ENCODE measurements at places on chromosomes 13 and 19.

GRCh38 chr19:58317476-58318072, 9.2 kb upstream of the ZSCAN22 start:
- DNase-seq, result no peak

DNA sequence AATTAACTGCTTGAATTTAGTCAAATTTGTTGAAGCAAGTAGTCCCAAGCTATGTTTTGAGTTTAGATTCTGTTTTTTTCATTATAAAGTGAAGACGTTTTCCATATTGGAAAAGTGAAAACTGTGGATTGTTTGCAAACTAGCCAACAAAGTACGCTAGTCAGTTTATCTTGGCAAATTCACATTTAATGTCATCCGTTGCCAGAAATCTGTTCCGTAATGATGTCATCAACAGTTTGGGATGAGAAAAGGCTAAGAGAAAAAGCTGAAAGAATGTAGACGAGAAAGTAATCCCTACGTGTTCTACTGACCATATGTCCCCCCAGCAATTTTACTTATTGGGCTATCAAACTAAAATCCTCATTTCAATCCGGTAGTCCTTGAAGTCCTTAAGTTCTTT, 419.6 kb downstream of the GPC6 start:
- no peak for DNase-seq

DNA sequence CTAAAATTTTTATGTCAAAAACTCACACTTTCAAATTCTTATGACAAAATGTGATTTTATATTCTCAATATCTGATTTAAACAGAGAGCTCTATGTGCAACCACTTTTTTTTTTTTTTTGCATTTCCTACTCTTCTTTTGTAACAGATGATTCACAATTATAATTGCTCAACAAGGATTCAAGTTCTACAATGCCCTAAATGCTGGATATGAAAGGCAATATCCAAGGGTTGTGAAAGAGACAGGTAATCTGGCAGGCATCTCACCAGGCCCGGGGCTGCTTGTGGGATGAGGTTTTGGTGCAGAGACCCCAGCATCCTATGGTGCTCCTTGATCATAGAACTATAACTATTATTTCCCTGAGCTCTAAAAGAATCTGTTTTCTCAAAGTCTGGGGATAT, 363.6 kb upstream of the NBEA start:
- no peak for DNase-seq

- no peak for DNase-seq
These were observed 34.9 kb upstream of the RCBTB2 start for GRCh38 chr13:48567515-48568369.

DNA sequence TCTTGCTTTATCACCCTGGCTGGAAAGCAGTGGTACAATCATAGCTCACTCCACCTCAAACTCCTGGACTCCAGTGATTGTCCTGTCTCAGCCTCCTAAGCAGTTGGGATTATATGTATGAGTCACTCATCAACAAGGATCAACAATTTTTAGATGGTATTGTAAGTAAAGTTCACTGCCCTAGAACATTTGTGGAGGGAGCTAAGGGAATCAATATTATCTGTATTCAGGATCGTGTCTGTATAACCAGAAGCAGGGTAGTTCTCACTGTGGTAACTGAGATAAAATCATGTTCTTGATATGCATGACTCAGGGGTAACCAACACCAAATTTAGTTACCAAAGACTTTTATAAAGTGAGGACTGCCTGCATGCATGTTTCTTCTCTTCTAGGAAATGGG, 27.0 kb downstream of the ZMYM5 start:
- DNase-seq, result no peak

DNA sequence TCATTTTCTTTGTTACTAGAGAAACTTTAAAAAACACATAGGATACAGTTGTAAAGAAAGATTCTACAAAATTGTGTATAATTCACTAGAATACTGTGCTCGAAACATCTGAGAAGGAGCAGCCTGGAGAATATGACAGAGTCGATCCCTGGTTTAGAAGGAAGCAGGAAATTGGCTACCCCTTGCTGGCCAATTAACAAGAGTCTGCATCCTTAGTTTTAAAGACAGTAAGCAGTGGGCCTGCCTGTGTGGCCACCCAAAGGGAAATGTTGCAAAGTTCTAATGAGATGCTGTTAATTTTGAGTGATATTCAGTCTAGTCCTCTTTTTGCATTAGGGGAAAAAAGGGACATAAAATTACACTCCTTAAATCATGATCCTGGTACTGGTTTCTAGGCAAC, 988.6 kb downstream of the PCDH17 start:
- no peak for DNase-seq

- no peak for DNase-seq
These were observed 111.5 kb downstream of the PTPRS start for GRCh38 chr19:5228932-5229777.

Measured in dorsolateral prefrontal cortex (tissue), 122 donors.